ENCODE measurements at places on chromosomes 2 and 18.

DNA sequence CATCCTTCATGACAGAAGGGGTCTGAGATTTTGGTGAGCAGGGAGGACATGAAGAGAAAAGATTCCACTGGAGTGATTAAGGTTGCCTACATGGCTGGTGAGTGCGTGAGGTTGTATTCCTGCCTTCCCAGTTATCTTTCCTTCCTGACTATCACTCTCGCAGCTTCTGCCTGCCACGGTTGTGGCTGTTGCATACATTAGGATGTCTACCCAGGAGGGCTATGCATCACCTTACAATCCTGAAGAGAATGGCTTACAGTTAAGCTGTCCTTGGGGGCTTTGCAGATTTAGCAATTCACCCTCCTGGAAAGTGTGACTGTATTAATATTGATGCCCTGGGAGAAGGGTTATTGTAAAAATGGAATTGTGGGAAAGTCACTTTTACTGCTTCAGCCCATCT, 571.0 kb downstream of the TSN start:
- no peaks in the 10 kb centered on the region for H3K36me3 ChIP-seq
- H3K4me3 ChIP-seq, result no peak overlapping the region
- no peak for DNase-seq
- no peaks in the 10 kb centered on the region for H3K4me1 ChIP-seq

GRCh38 chr2:241950413-241951315, 81.1 kb downstream of the RTP5 start:
- peak; percentile 48 for DNase-seq
- H3K27me3 ChIP-seq, result no peaks in the 10 kb centered on the region
- no peak overlapping the region for H3K27ac ChIP-seq
- H3K36me3 ChIP-seq, result no peaks in the 10 kb centered on the region

- no peak overlapping the region for H3K4me3 ChIP-seq
- H3K4me1 ChIP-seq, result peaks cover 7% of the 10 kb centered on the region
- H3K36me3 ChIP-seq, result no peaks in the 10 kb centered on the region
- peaks cover 4% of the 10 kb centered on the region for H3K27me3 ChIP-seq
Measured at GRCh38 chr2:232871835-232872736, 2.0 kb downstream of the SNORC start.

- DNase-seq, result no peak
- H3K36me3 ChIP-seq, result peaks cover 48% of the 10 kb centered on the region
- no peaks in the 10 kb centered on the region for H3K4me1 ChIP-seq
- H3K27ac ChIP-seq, result no peak overlapping the region
- no peak overlapping the region for H3K4me3 ChIP-seq
Measured at GRCh38 chr2:131122496-131122895, 17.4 kb downstream of the PLEKHB2 start.

GRCh38 chr2:218781691-218782527, at the start of gene CYP27A1:
TSS of gene CYP27A1 (plus strand) at chr2:218782147. CDS start at chr2:218782183, 36 bp downstream.
- no peaks in the 10 kb centered on the region for H3K36me3 ChIP-seq
- peaks cover 7% of the 10 kb centered on the region for H3K4me1 ChIP-seq
- H3K27me3 ChIP-seq, result peaks cover 26% of the 10 kb centered on the region
- DNase-seq, result no peak
- H3K27ac ChIP-seq, result no peak within 1 kb of the TSS

DNA sequence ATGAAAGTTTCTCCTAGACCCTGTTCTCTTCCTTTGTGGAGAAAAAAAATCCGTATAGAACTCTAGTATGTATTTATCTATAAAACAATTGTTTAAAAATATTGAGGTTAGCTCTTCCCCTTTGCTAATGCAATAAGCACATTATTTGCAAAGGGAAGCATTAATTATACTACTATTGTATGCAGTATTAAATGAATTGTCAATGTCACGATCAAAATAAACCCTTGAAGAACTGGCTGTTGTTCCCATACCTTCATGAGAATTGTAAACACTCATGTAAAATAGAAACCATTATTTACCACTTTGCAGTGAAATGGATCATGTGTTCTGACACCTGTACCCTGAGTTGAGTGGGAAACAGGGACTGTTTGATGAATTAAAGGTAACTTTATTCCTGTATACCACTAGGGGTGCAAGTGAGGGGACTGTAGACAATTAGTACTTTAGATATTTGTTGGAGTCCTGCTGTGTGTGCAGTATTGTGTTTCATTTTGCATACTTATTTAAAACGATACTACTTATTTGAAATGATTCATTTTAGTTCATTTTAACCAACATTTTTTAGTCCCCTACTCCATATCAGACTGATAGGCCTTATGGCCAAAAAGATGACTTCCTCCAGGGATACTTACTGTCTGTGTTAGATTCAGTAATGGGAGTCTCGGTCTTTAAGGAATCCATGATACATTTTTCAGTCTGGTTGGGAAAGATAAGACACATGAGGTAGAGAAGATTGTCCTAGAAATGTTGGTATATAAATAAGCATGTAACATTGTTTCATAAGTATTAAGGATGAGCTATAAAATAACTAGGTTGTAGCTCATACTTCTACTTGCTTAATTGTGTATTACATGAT, 7.9 kb downstream of the PKP4 start:
- no peaks in the 10 kb centered on the region for H3K27me3 ChIP-seq
- no peaks in the 10 kb centered on the region for H3K36me3 ChIP-seq
- no peak overlapping the region for H3K27ac ChIP-seq
- peak; percentile 28 for DNase-seq
- H3K4me3 ChIP-seq, result no peak overlapping the region

DNA sequence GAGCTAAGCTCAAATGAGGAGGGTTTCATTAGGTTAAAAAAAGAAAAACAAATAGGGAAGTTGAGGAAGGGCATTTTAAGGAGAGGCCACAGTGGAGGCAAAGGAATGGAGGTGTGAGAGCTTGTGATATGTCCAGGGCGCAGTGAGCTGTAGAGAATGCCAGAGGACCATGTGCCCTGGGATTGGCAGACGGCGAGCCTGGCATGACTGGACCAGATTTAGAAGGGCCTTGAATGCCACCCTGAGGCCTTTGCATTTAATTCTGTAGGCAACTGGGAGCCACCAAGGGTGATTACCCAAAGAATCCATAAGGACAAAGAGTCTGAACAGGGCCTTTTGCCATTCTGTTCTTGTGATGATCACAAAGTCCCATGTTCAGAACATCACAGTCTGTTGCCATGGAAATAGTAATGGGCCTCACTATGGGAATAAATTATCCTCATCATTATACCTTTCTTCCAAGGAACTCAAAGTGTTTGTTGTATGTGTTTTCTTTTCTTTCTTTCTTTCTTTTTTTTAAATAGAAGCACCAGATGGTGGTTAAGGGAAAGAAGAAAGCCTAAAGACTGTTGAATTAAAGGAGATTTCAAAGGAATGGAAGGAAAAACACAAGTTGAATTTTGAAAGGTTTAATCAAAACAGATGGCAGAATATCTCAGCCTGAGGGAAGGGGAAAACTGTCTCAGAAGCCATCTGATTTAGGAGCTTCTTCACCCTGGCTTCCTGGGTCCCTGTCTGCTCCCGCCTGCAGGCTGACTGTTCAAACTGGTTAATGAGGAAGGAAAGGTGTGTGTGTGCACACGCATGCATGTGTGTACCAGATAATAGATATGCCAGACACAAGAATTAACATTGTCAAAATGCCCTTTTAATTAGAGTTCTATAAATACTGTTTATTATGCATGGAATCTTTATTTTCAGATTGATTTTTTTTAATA, 31.6 kb upstream of the NCOA1 start:
- no peaks in the 10 kb centered on the region for H3K27me3 ChIP-seq
- no peak for DNase-seq

- H3K27ac ChIP-seq, result no peak overlapping the region
- H3K36me3 ChIP-seq, result no peaks in the 10 kb centered on the region
- H3K27me3 ChIP-seq, result no peaks in the 10 kb centered on the region
- H3K4me1 ChIP-seq, result peaks cover 7% of the 10 kb centered on the region
Measured at GRCh38 chr2:97936199-97936598, 59.5 kb downstream of the TMEM131 start.

DNA sequence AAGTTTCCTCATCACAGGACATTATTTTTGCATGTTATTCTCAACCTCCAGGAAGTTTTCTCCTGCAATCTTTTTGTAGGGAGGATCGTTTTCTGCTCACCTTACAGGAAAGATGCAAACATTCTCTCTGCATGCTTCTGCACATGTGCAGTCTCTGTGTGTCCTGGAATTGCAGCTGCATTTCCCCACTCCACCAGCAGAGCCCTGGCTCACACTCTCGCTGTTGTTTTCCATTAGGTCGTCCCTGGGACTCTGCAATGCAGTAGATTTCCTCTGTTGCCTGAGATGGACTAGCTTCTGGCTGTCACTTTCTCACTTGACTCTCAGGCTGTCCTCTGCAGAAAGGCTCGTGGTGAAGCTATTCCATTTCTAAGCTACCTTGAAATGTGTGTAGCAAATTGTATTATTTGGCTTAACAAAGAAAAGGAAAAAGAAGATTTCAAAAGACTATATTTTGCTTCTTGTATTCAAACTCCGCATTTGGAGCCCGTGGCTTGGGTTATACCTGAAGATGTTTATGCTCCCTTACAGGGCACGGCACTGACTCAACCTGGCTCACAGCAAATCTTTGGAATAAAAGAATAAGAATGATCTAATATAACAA, 346.7 kb downstream of the RAD51AP2 start:
- DNase-seq, result no peak
- no peaks in the 10 kb centered on the region for H3K27me3 ChIP-seq

DNA sequence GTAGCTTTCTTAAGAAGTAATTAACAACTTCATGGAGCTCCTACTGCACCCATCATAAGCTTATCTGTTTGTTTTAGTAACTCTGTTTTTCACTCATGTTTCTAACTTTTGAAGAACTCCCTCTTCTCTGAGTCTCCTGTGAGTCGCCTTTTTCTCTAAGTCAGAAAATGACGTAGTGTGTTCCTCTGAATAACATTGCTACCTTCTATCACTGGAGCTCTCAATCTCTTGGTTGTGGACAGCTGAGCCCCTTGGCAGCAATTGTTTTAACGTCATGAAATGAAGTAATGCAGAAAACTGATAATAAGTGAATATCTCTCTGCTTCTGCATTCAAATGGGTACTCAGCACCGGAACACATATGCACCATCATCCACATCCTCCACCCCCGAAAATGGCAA, 433.3 kb upstream of the SALL3 start:
- no peak overlapping the region for H3K4me3 ChIP-seq
- no peaks in the 10 kb centered on the region for H3K36me3 ChIP-seq
- H3K27ac ChIP-seq, result no peak overlapping the region
- DNase-seq, result no peak
- H3K4me1 ChIP-seq, result no peaks in the 10 kb centered on the region
- H3K27me3 ChIP-seq, result no peaks in the 10 kb centered on the region

- no peak overlapping the region for H3K27ac ChIP-seq
- no peaks in the 10 kb centered on the region for H3K4me1 ChIP-seq
- no peaks in the 10 kb centered on the region for H3K36me3 ChIP-seq
Measured at GRCh38 chr18:41695441-41695840, 259.6 kb upstream of the PIK3C3 start.

DNA sequence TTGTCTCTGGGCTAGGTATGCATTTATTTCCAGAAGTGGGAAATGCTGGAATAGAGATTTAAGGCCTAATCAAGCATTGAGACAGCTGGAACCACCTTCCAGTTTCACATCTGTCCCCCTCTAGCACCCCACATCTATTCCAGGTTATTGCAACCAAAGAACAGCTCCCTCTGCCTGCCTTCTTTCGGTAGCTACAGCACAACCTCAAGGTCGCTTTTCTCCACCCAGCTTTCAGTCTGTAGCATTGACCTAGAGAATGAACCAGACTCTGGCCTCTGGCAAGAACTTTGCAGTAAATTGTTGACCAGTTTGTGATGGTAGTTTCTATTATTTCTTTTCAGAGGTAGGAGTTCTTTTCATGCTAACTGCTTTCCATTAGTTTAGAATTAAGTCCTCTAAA, 484.2 kb downstream of the DLGAP1 start:
- H3K27ac ChIP-seq, result no peak overlapping the region
- H3K4me3 ChIP-seq, result no peak overlapping the region
- no peaks in the 10 kb centered on the region for H3K4me1 ChIP-seq
- no peaks in the 10 kb centered on the region for H3K27me3 ChIP-seq

- H3K4me1 ChIP-seq, result no peaks in the 10 kb centered on the region
- H3K27me3 ChIP-seq, result no peaks in the 10 kb centered on the region
- no peak for DNase-seq
- no peak overlapping the region for H3K27ac ChIP-seq
- no peak overlapping the region for H3K4me3 ChIP-seq
- H3K36me3 ChIP-seq, result no peaks in the 10 kb centered on the region
Measured at GRCh38 chr2:147792966-147793617, 51.7 kb upstream of the ACVR2A start.
